ENCODE measurements at places on chromosomes 5 and 9.

DNA sequence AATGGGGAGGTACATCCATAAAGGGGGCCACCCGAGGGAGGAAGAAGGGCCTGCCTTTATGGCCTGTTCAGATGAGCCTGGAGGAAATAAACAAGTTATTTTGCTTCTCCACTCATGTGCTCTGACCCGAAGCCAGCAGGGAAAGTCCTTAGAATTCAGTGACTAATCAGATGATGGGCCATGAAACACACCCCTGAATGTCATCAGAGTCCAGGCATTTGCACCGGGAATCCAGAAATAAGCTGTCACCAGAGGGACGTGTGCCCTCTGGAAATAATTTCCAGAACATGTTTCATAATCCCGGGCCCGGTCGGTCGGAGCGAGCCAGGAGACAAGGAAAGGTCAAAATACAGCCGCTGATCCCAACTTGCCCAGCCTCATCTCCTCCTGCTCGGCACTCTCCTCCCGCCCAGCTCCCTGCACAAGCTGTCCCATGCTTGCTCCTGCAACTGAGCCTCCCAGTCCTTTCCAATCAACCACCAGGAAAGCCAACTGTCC lies 73.6 kb upstream of the ZNF622 start:
- peak; percentile 69 for DNase-seq

- DNase-seq, result no peak
These were observed 108.5 kb upstream of the PTPRD start for GRCh38 chr9:10721301-10721700.

DNA sequence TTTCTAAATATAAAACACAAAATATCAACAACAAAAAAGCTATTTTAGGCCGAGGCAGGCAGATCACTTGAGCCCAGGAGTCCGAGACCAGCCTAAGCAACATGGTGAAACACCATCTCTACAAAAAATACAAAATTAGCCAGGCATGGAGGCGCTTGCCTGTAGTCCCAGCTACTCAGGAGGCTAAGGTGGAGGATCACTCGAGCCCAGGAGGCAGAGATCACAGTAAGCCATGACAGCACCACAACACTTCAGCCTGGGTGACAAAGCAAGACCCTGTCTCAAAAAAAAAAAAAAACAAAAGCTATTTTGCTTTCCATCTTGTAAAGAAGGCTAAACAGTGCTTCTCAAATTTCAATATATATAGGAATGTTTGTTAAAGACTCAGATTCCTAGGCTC lies 11.3 kb downstream of the C5orf15 start:
- no peak for DNase-seq

GRCh38 chr5:179413711-179414458 lies 68.6 kb upstream of the ADAMTS2 start:
- DNase-seq, result no peak

GRCh38 chr5:151491062-151491461 lies 43.7 kb downstream of the SLC36A1 start:
- DNase-seq, result no peak

- DNase-seq, result no peak
These were observed 29.9 kb downstream of the SLC6A18 start for GRCh38 chr5:1255081-1255561.

DNA sequence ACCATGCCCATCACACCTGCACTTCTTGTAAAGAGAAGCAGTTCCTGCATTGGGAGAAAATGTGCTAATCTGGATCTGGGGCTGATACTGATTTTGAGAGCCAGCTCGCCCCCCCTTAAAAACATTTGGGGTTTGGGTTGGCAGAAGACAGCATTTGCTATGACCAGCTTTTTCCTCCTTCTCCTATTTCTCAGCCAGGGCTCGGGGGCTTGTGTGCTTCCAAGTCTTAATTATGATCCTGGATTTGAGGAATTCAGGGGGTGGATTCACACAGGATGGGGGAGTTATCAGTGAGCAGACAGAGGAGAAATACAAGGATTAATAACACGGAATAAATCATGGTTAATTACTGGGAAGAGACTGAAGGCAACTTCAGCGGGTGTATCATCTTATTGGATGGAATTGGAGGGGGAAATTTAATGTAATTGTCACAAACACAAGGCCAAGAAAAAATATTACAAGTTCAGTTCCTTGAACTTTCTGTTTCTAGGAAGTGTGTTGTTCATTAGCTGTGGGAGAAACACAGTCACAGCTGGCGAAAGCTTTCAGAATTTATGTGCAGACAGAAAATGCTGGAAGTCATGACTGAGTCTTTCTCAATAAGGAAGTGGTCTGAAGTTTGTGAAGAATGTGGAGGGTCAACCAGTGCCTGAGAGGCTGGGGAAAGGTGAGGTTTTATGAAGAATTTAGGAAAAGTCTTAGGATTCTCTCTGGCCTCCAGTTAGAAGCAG lies 15.3 kb downstream of the C9orf152 start:
- DNase-seq, result peak; percentile 55

DNA sequence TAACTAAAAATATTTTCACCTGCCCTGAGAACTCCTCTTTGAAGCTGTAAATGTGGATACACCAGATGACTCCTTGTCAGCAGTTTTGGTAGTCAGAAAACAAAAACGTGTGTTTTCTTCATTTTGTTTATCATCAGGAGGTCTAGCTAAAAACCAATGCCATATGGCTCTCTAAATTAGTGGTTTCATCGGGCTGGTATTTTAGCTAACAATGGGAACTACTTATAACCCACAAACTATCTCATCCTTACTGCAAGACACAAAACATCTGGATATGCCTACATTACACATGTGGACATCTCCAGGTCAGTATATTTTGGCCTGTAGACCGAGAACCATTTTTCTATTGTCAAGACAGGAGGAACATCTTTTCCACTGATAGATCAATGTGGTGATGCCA lies 56.2 kb downstream of the GAS1 start:
- DNase-seq, result no peak

DNA sequence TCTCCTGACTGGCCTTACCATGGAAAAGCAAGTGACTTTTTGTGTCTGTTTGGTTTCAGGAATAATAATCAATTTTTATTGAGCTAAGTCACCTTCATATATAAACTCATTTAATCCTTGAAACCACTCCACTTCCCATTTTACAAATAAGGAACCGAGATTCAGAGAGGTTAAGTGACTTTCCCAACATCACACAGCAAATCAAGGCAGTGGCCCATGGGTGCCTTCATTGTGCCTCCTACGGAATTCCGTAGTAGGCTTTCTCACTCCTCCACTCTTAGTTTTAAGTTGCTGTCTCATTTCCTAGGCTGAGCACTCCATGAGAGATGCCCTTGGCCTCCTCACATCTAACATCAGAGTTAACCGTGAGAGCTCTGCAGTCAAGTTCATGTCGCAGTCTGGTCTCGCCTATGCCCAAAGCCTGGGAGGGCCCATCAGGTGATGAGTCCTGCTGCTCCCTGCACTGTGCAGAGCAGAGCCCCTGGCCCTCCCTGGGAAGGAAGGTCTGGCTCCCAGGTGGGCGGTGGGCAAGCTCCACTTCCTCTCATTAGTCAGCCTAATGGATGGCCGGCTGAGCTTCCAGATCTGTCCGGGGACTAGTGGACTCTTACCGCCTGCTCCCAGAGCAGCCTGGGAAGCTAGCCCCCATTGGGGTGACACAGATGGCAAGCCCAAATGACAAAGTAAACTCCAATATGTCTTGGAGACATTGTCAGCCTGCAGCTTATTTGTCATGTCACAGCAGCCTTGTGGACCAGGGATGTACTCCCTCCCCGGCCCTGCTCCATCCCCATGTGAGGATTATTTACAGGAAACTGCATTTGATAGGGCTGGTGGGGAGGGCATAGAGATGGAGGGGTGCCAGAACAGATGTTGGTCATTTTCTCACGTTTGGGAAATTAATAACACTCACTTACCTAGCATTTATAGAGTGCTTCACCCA lies 123.4 kb downstream of the MVB12B start:
- DNase-seq, result peak; percentile 39

DNA sequence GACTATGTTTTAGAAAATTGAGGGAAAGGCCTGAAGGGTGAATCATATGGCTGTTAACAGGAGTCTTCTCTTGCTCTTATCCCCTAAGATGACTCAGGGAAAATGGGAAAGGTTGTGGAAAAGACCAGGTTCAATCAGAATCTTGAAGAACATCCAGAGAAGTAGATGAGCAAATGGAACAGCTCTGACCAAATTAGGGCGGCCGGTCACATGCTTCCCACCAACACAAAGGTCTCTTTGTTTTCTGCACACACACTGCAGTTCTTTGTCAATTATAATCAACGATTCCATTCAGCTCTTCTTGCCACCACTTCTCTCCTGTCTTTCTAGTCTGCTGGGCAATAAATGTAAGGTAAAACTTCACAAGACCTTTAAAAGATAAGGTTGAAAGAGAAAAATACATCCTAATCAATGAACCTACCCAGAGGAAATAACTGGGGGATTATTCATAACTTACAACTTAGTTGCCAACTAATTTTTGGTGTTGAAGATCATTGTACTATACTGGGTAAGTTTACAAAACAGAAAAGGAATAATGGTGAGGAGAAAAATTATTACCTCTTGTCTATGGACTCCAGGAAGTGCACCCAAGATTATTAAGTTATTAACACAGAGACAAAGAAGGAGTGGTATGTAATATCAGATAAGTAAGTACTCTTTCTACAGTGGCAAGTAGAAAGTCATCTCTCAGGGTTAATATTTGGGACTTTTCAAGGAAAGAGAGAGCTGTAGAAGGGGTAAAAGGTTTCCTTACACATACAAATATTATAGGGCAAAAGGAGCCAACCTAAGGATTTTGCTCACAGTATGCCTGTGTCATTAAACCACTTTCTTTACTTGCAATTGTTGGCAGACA lies 441.9 kb upstream of the PIK3R1 start:
- peak; percentile 69 for DNase-seq

DNA sequence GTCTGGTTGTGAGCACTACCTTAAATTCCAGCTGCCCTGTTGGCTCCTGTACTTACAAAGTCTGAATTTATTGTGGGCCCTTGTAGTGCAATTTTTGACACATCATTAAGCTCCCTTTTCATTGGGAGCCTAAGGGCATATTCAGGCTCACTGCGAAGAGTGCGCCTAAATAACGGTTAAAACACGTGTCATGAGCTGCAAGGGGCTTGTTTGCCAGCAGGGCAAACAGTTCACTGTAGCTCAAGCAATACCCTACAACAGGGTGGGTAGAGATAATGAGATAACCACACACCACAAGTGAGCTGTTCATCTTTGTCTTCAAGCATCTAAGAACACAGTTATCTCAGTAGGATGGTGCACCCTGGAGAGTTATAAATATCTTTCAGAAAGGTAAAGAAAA lies 214.2 kb downstream of the SLF1 start:
- no peak for DNase-seq

DNA sequence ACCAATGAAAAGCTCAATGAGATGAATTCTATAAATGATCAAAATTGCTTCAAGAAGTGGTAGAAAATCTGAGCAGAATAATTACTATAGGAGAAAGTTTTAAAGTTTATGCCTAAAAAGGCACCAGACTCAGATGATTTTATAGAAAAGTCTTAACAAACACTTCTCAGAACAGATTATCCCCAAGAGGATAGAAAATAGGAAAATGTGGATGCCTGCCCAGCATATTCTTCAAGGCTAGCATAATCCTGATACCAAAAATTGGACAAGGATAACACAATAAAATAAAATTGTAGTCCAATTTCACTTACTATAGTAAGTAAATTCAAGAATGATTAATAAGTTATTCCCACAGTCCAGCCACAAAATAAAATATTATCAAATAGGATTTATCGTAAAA lies 397.0 kb downstream of the NR2F1-AS1 start:
- no peak for DNase-seq

GRCh38 chr5:172885597-172886340 lies 51.7 kb downstream of the ERGIC1 start:
- DNase-seq, result no peak

GRCh38 chr5:103402851-103403250 lies 144.3 kb downstream of the MACIR start:
- DNase-seq, result no peak

DNA sequence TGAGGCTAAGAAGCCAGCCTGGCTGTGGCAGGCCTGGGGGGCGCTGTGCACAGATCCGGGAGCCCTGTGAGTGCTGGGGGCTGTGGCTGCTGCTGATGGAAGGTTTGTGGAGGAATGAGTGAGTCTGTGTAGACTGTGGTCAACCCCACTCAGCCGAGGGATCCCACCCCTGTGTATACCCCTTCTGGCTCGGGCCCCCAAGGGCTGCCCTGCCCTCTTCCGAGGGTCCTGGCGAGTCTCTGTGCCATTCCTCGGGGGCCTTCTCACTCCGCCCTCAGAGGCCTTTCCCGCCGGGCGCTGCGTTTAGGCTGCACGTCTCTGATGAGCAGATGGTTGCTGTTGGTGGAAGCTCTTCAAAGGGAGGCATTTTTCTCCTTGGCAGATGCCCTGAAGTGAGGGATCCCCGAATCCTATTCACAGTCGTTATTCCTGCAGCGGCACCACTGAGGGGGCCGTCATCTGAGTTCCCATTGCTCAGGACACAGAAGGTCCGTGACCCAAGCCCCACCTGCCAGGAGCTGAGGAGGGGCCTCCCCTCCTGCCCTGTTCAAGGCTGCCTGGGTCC lies 94.1 kb downstream of the RXRA start:
- no peak for DNase-seq

- DNase-seq, result peak; percentile 46
These were observed 83.2 kb downstream of the WNK2 start for GRCh38 chr9:93267091-93267541.

DNA sequence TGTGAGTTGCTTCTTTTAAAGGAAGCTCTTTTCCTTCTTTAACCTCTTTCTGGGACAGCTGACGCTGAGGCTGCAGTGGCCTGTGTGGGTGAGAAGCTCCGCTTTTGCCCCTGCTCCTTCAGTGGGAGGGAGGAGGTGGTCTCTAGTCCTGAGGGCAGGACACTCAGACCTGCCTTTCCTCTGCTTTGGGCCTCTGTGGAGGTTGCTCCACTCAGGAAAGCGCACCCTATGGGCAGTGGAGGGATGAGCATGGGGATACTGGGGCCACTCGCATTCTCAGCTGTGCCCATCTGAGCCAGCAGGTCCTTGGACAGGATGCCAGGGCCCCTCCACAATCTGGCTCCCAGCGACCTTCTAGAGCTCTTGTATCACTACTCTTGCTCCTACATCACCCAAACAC lies 111.5 kb downstream of the NSG2 start:
- DNase-seq, result no peak

DNA sequence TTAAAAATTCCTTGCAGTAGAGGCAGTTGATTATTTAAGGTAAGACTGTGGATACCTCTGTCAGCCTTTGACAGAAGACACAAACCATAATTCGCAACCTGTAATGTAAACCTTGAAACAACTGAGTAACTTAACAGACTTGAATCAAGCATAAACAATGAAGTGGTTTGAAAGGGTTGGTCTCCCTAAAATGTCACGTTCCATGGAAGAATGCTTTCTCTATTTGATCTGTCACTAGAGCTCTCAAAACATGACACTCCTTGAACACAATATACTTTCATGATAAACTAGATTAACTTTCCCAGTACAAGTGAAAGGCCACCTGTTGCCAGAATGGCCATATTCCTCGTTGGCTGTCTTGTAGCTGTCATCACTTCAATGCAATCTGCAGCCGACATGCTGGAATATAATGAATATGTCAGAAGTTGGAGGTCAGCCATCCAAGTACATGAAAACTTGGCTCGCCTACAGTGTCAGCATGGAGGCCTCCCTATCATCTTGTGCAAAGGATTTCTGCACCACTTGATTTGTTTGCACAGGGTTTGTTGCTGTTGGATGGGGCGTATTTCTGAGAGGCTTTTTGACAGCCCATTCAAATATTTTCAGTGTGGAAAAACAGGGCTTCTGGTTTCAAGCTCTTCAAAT lies 228.0 kb downstream of the TLE4 start:
- no peak for DNase-seq

- no peak for DNase-seq
These were observed 60.3 kb upstream of the PTGER4 start for GRCh38 chr5:40619421-40619820.
